ENCODE measurements at places on chromosomes 1 and 21.

DNA sequence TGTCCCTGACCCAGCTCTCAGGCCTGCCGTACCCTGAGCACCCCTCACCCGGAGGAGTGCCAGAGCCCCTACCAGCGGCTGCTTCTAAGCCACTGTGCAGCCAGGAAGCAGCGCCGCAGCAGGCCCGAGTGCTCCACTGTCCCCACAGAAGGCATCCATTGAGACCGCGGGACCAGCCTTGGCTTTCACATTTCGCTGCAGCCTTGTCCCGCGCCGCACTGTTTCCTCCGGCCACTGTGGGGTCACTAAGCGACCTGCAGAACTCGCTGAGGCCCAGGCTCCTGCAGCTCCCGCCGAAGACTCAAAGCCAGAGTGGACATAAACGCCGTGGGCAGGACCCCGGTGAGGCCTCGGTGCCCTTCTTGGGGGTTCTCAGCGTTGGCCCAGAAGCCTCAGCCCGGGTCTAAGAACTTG, 3.0 kb downstream of the ALX3 start:
- DNase-seq: no peak

DNA sequence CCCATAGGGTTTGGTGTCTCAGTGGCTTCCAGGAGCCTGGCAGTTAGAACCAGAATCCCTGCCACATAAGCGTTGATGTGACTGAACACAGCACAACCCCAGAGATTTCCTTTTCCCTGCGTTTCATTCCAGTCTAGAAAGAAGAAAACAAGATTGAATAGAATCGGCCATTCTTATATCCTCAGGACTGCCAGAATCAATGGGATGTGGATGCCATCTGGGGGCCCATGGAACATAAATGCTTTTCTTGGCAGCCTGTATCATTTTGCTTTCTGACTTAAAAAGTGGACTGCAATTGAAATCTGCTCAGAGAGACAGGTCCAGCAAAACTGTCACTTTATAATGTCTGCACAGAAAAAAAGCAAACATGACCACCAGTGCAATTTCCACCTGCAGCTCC, 80.3 kb downstream of the DISC1 start:
- DNase-seq: no peak

DNA sequence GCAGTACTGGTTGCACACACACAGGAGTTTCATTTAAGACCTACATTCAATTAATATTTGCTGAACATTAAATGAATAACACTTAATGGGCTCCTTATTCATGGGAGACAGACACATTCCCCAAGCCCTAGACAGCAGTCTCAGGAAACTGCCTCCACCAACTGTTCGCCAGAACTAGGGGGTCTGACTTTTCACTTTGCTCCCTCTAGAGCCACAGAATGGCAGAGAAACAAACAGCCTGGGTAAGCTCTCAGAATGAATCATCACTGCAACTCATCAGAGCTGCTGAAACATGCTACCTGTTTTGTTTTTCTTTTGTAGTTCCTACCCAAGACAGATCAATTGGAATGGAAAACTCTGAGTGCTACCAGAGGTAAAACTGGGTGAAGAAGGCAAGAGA, 31.7 kb downstream of the ELK4 start:
- DNase-seq: no peak

DNA sequence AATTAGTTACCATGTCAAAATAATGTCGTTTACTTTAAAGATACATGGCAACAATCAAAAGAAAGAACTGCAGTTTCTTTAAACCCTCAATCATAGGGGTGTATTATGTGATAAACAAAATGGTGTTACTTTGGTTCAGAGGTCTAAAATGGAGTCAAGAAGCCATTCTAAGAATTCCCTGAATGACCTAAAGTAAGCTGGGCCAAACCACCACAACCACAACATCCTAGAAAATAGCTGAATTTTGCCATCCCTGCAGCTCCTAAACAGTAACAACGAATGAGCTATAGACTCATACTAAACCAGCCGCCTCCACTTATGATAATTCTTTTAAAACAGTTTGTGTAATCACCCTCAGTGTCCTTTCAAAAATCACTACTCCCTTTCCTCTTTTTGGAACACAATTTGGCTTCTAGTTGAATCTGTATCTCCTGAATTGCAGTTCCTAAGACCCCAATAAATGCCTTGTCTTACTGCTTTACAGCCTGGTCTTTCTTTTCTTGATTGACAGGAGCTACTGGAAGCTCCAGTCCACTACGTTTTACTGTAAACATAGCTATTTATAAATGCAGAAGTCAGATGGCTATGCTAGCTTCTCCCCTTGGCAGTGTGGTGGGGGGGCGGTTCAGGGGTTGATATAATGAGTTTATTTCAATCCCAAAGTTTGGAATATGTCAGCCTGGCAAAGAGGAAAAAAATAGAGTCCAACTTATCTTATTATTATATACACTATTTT, 84.3 kb downstream of the PLPPR4 start:
- no peak for DNase-seq

- DNase-seq: no peak
Observed at GRCh38 chr1:62391369-62391971, 45.4 kb upstream of the USP1 start.

DNA sequence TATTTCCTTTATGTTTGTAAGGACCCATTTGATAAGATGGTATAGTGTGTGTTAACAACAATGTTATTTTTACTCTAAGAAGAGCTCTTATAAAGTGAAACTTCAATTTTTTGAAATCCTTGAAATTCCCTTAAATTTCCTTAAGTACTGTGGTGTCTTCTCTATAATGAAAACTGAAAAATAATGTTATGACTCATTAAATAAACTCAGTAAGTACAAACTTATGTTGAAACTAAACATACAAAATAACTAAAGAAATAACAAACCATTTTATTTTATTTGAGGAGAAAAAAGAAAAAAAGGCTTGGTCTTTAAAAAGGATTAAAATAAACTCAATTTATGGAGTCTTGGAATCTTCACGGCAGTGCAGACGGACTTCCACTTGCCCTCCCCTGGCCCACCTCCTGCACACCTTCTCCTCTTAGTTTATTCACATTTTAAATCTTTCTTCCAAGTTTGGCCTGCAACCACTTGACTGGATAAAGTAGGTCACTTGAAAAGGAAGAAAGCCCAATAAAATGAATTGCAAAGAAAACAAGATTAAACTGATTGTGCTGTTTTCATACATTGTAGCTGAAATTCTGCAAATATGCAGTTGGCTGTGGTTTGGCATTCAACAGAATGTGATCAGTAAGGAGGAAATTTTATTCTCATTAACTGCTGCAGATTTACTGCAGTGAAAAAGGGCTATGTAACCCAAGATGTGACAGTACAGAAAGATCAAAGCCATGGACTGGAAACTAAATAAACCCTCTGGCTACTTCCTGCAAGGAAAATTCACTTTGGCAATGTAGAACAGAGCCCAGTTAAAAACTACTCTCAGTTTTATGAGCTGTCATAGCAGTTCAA, 48.5 kb upstream of the SCYL3 start:
- DNase-seq: no peak

GRCh38 chr1:151710187-151710840, 6.3 kb downstream of the CELF3 start:
- DNase-seq: no peak

GRCh38 chr1:161091093-161091492, 1.7 kb upstream of the NECTIN4 start:
- DNase-seq: no peak

- DNase-seq: no peak
Observed at GRCh38 chr1:61626816-61627215, 98.1 kb downstream of the TM2D1 start.

GRCh38 chr1:224211206-224211962, 28.3 kb downstream of the DEGS1 start:
- no peak for DNase-seq

DNA sequence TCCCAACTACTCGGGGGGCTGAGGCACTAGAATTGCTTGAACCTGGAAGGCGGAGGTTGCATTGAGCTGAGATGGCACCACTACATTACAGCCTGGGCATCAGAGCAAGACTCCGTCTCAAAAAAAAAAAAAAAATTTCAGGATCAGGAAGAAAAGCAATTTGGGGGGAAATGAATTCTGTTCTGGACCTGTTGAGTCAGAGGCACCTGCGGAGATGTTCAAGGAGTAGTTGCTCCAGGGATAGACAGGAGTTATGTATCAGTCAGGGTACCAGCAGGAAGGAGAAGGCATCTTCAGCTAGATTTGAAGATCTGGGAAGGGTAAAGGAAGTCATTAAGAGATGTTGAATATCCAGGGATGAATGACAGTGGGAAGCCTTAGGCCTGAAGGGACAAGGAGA, 2.9 kb upstream of the RHBDL2 start:
- no peak for DNase-seq

GRCh38 chr1:29124366-29125236, 898 bp upstream of the TMEM200B start:
- no peak for DNase-seq

DNA sequence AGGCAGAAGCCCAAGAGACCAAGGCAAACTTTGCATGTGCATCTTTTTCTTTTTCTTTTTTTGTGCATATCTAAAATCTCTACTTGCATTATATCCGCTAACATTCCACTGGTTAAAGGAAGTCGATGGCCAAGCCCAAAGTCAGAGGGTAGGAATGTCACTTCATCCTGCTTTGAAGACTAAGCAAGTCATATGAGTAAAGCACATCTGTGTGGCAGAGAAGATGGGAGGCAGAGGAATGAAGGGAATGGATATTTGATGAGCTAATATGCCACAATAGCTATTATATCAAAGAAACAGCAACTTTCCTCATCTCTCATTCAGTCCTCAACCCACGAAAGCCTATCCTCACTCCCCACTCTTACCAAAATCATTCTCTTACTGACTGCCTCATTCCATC, 59.3 kb downstream of the RNF220 start:
- no peak for DNase-seq

- no peak for DNase-seq
Observed at GRCh38 chr1:62841587-62842169, 57.7 kb downstream of the ATG4C start.

- no peak for DNase-seq
Observed at GRCh38 chr1:110134050-110134595, 16.2 kb upstream of the SLC6A17 start.

- DNase-seq: no peak
Observed at GRCh38 chr1:9901148-9902059, 8.7 kb downstream of the CTNNBIP1 start.

GRCh38 chr21:15425049-15425448, 304.7 kb upstream of the USP25 start:
- DNase-seq: no peak

DNA sequence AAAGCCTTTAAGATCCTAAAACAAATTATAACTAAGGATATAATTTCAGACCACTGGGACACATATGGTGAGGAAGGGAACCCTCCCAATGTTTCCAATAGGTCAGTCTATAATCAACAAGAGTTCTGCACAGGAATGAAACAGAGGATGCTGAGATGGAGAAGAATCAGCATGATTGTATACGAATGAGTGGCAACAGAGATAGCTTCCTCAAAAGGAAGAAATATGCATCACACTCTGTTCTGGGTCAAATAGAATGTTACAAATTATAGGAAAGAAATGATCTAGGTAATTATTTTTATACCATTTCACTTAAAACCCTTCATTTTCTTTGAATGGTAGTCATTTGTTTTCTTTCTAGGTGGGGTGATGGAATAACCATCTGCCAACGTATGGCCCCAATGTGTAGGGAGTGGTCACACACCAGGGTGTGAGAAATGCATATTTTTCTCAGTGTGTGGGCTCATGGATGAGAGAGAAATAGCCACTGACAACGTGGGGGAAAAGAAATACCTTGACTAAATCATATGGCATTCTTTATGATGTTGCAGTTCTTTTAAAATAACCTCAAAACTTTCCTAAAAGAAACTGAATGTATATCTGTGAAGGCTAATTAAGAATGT, 104.6 kb upstream of the IVNS1ABP start:
- no peak for DNase-seq

GRCh38 chr1:207866471-207867135, 44.3 kb downstream of the CD34 start:
- peak; percentile 23 for DNase-seq

GRCh38 chr21:44499631-44500030, 40.4 kb downstream of the KRTAP10-1 start:
- no peak for DNase-seq

DNA sequence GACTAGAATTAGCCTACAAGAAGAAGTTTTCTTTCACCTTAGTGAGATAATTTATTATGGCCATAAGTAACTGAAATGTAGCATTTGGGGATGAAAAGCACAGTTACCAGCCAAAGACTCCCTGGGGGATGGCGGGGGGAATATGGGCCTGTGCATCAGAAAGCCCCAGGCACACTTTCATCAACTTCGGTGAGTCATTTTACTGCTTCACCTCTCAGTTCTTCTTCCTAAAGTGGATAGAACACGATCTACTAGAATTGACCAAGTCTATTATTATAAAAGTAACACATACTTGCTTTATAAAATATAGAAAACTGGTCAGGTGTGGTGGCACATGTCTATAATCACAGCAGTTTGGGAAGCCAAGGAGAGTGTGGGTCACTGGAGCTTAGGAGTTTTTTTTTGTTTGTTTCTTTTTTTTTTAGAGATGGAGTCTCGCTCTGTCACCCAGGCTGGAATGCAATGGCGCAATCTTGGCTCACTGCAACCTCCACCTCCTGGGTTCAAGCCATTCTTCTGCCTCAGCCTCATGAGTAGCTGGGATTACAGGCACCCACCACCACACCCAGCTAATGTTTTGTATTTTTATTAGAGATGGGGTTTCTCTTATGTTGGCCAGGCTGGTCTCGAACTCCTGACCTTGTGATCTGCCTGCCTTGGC, 141.8 kb downstream of the ZZZ3 start:
- no peak for DNase-seq

GRCh38 chr1:67393737-67394136, 36.5 kb downstream of the SERBP1 start:
- no peak for DNase-seq

DNA sequence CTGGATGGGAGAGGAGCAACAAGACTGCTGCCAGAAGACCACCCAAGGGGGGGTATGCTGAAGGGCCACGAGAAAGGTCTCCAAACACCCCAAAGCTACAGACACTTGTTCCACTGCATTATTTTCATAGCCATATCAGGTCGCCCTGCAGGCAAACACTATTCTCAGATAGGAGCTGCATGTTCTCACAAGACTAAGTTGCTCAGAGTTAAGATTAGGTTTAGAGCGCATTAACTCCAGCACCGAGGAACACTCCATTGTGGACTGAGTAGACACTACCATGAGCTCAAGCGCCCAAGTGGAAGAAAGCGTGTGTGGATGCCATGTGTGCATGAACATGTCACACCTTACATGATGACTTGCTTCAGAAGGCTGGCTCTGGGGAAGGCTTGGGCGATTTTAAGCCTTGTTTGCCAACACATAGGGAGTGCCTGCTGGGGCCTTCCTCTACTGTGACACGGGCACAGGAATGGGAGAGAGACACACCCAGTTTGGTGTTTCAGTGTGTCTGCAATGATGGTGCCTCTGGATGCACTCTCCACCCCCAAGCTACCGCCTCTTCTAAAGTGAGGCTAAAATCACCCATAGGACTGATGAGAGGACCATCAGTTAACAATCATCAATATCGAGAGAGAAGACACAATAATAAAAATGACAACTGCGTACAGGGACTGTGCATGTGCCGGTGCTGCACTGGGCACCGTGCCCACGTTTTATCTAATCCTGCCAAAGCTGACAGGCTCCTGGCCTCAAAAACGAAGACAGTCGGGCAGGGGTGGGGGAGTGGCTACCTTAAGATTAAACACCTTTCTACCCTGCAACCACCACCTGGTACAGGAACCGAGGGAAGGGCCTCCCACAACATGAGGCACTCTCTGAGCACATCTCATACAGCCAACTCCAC, 34.9 kb downstream of the SSBP3 start:
- DNase-seq: no peak
